ENCODE measurements at places on chromosomes 6 and 20. TPM values are rescaled to one million over a fixed set of nuclear protein-coding genes. Genes with fewer than 3 reads are reported as not detected.

The TDP2 gene
- 48.0 TPM for total RNA-seq

- no peak for DNase-seq
These were observed 102.3 kb downstream of the IYD start for GRCh38 chr6:150470960-150471665.

GRCh38 chr20:61629602-61630390 lies 377.7 kb downstream of the CDH4 start:
- DNase-seq = no peak

DNA sequence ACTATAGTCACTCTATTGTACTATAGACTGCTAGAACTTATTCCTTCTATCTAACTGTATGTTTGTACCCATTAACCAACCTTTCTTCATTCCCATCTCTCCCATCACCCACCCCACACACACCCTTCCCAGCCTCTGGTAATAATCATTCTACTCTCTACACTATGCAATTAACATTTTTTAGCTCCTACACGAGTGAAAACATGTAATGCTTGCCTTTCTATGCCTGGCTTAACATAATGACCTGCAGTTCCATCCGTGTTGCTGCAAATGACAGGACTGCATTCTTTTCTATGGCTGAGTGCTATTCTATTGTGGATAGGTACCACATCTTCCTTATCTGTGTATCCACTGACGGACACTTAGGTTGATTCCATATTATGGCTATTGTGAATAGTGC lies 95.5 kb downstream of the ALDH8A1 start:
- DNase-seq = no peak

DNA sequence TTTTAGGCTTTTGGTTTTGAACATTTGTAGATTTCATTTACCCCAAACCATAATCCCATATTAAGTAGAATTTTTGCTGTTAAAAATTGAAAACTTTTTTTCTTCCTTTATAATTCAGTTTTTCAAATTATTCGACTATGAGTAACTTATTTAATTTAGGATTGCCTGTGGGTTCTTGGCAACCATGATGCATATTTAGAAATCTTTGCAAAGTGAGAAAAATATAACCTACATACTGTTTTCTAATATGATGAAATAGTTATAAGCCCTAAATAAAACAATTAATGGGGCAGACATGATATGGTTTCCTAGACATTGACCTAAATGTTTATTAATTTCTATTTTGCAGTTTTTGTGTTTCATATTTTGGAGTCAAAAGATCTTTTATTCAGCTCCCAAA lies 23.6 kb downstream of the NEDD9 start:
- DNase-seq = no peak
